ENCODE measurements at places on chromosomes 11 and 22.

DNA sequence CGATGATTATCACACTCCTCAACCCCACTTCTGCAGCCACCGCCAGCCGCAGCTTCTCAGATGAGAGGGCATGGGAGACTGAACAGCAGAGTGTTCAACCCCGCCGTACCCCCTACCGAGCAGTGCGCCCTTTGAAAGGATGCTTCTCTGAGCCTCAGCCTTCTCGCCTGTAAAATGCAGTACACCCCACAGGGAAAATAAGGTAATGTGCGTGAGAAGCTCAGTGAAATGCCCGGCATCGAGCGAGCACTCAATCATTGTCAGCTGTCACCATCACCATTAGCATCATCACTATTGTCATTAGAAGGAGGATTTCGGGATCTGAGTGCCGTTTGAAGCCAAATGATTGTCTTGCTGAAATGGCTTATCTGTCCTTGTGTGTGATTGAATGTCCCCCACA lies 13.6 kb downstream of the TRIM29 start:
- DNase-seq: no peak

- DNase-seq: no peak
Observed at GRCh38 chr11:110512026-110512425, 82.3 kb downstream of the FDX1 start.

DNA sequence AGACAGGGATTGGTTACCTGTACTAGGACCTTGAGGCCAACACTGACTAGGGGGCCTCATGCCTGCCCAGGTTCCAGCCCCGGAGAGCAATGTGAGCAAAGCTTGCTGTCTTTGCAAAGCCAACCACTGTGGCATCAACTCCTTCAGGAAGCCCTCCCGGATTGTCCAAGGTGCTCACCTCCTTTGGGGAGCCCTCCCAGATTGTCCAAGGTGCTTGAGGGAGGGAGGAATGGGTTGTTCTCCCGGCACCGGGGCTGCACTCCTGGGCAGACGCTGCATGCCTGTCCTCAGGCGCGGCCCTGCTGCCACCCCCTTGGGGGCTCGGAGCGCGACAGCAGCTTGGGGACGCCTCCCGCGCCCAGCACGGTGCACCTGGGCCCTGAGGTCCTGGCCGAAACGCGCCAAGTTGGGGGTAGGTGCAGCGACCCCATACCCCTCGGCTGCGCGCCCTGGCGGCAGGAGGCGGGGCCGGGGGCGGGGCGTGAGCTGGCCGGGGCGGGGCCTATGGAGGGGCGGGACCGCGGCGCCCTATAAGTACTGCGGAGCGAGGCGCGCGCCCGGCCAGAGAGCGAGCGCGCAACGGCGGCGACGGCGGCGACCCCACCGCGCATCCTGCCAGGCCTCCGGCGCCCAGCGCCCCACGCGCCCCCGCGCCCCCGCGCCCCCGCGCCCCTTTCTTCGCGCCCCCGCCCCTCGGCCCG lies at the start of gene CD81:
TSS of gene CD81 (plus strand) at position 560 of the 701 bp plus-strand sequence. CDS start 240 bp downstream, outside the sequence.
- DNase-seq: peak; percentile 44

DNA sequence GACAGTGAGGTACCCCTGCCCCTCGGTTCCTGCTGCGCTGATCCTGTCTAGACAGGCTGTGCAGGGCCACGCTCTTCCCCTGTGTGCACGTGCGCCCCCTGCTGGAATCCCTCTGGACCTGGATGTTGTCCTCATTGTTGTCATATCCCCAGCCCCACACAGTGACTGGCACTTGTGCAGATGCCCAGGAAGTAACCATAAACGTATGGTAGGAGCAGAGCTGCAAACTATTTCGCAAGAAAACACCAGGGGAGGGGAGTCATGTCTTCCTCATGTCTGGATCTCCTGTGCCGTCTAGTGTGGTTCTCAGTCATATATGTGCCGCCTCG lies 114.7 kb downstream of the CRYBB2 start:
- DNase-seq: peak; percentile 2

DNA sequence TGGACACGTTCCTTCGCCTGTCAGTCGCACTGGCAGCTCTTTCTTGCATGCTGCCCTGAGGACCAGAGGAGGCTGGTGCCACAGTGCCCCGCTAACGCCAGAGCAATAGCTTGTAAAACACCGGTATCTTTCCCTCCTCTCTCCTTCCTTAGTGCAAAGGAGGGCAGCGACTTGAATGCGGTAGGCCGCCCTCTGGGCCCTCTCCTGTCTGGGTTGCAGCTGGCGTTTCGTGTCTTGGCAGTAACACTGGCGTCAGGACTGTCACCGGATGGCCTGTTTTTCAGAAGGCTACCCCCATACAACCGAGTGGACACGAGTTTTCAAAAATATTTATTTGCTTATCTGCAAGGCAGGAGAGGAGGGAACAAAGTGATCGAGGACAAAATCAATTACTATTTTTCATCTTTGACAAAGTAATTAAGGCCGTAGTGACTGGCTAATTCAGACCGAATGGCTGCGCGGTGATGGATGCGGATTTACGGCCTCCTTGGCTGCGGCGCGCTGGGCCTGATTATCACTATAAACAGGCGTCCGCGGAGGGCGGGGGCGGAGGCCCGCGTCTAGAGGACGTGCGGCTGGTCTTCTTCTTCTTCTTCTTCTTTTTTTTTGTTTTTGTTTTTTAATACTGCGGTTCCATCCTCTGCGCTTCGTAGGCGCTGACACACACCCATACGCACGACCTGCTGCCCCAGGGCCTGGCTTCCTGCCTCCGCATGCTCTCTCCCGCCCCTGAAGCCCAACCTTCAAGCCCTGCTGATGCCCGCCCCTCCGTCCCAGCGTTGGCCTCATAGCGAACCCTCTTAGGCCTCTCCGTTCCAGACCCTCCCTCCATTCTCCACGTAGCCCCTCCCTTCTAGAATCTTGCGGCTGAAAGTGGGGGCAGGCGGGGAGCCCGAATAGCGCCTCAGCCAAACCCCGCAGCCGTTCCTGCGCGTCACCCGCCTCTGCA lies 2.9 kb upstream of the SLC6A5 start:
- no peak for DNase-seq

DNA sequence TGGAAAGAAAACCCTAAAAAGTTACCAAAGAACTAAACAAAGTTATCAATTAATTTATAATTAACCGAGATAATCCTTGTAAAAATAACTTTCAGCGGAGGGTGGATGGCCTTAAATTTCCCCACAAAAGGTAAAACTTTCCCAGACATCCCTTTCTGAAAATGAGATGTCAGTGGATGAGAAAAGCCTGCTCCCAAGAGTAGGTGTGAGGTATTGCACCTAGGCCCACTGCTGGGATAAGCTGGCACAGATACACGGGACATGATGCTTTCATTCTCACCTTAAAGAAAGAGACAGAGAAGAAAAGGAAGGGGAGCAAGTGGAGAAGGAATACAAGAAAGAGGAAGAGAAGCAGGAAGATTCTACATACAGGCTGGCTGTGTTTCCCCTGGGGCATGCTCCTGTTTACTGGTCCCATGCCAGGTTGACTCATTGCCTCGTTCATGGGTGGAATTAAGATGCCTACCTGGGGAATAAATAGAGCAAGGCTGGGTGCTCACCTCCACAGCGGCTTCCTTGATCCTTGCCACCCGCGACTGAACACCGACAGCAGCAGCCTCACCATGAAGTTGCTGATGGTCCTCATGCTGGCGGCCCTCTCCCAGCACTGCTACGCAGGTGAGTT lies at the start of gene SCGB2A2:
TSS of gene SCGB2A2 (plus strand) at position 505 of the 625 bp plus-strand sequence. CDS start at position 564, 59 bp downstream.
- DNase-seq: no peak

- no peak for DNase-seq
Observed at GRCh38 chr22:26651815-26652214, 5.6 kb upstream of the MIAT start.

GRCh38 chr11:72930008-72930407 lies 115.8 kb downstream of the ATG16L2 start:
- no peak for DNase-seq

- DNase-seq: peak; percentile 86
Observed at GRCh38 chr11:85647604-85648299, at the start of gene TMEM126A. Gene TMEM126A, plus strand, starts transcription at chr11:85647967. Its CDS starts 2,289 bp downstream, at chr11:85650256.

- DNase-seq: no peak
Observed at GRCh38 chr11:79026803-79027445, 413.9 kb downstream of the TENM4 start.

DNA sequence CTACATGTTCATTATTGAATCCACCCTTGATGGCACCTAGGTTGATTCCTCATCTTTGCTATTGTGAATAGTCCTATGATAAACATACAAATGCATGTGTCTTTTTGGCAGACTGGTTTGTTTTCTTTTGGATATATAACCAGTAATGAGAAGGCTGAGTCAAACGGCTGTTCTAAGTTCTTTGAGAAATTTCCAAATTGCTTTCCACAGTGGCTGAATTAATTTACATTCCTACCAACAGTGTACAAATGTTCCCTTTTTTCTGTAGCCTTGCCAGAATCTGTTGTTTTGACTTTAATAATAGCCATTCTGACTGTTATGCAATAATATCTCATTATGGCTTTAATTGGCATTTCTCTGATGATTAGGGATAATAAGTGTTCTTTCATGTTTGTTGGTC lies 184.9 kb downstream of the CASP12 start:
- DNase-seq: no peak

- no peak for DNase-seq
Observed at GRCh38 chr11:94924171-94924572, 49.2 kb downstream of the CWC15 start.

DNA sequence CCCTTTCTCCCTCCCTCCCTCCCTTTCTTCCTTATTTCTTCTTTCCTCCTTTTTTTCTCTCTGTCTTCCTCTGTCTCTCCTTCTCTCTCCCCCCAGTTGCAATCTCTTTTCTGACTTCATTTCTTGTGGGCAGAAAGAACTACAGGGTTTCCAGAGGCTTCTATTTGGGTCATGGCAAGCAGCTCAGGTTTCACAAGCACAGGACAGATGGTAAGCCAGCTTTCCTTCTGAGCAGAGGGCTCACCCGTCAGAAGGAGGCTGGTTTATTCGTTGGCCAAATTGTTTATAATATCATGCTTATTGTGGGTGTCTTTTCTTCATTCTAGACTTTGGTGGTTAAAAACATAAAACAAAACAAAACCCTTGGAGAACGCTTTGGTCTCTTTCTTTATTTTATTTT lies 58.9 kb upstream of the CLMP start:
- no peak for DNase-seq

DNA sequence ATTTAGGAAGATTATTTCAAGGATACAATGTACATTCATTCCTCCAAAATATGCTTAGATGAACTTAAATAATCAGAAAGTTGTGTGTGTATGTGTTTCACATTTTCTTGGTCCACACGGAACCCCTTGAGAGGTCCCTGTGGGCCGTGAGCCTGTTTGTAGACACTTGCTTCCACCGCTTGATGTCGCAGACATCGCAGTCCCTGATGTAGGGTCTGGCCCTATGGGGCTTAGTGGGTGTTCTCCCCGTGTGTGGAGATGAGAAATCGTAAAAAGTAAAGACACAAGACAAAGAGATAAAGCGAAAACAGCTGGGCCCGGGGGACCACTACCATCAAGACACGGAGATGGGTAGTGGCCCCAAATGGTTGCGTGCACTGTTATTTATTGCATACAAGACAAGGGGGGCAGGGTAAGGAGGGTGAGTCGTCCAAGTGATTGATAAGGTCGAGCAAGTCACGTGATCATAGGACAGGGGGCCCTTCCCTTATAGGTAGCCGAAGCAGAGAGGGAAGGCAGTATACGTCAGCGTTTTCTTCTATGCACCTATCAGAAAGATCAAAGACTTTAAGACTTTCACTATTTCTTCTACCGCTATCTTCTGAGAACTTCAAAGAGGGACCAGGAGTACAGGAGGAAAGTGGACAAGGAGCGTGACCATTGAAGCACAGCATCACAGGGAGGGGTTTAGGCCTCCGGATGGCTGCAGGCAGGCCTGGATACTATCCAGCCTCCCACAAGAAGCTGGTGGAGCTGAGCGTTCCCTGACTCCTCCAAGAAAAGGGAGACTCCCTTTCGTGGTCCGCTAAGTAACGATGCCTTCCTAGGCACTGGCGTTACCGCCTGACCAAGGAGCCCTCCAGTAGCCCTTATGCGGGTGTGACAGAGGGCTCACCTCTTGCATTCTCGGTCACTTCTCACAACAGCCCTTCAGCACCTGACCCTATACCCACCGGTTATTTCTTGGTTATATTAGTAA lies 1.2 kb upstream of the APOBEC3C start:
- DNase-seq: no peak

GRCh38 chr11:65622011-65622410 lies 6.4 kb downstream of the PCNX3 start:
- no peak for DNase-seq

GRCh38 chr22:24686280-24686679 lies 83.3 kb downstream of the GGT1 start:
- DNase-seq: no peak

- DNase-seq: peak; percentile 52
Observed at GRCh38 chr11:48103621-48104567, 112.7 kb upstream of the OR4B1 start.

- no peak for DNase-seq
Observed at GRCh38 chr11:36791957-36792356, 193.9 kb upstream of the RAG2 start.

Data from hippocampal formation (tissue), 2 donors.